ENCODE measurements at places on chromosomes 2 and 18.

DNA sequence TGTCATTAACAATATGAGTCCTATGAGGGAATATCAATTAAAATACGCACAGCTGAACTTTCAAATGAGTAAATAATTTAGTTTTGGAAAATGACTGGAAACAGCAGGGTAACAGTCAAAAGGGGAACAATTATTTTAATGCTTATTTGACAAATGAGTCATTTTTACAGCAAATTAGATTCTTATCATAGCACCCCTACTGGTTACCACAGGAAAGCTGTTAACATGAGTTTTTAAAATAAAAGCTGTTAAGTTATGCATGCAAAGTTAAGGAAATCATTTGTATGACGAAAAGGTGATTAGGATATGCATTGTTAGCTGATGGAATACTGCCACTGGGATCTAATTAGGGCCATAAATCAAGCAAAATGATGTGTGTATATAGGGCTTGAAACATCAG is 435.1 kb upstream of the MEIS1 start:
- DNase-seq = no peak

DNA sequence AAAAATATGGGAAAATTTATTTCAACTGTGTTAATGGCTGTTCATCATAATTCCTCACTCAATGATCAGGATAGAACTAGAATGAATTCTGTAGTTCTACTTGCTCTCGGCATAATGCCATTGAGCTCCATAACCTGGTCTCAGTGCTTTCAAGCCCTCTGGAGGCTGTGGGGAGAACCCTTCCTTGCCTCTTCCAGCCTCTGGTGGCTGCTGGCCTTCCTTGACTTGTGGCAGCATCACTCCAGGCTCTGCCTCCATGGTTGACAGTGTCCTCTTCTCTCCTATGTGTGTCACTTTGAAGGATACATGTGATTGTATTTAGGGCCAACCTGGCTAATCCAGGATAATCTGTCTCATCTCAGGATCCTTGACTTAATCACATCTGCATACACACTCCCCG is 26.9 kb upstream of the CABYR start:
- no peak for DNase-seq

DNA sequence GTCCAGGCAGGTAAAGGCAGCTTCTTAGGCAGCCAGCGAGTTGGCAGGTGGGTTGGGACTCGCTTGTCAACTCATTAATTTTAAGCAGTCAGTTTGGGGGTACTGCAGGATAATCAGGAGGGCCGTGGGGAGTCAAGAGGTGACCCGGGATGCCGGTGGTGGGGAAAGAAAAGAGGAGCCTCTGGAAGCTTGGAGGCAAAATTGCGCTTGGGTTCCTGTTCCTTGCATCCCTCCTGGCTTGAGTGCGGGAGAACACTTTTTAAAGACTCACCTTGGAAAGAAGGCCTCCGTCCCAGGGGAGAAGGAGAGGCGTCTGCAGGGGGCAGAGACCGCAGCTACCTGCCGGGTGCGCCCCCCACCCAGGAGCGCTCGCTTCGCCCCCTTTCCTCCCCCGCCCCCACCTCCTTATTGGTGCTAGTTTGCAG is at the start of gene KCNJ3:
KCNJ3 (plus strand) TSS at position 400 of the 425 bp plus-strand sequence. CDS start 81 bp downstream, outside the sequence.
- no peak for DNase-seq

GRCh38 chr2:119111115-119111975 is 47.2 kb downstream of the C1QL2 start:
- DNase-seq = no peak

DNA sequence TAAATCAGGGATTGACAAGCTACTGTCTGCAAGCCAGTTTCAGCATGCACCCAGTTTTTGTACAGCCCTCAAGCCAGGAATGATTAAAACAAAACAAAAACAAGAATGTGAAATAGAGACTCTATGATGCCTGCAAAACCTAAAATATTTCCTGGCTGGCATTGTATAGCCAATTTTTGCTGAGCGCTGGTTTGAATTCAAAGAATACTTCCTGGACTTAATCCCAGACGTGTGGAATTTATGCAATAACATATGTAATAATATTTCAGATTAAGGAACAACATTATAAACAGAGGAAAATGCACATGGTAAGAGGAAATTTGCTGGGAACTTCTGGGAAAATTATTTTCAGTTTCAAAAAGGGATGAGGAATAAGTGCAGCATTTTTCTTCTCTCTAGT is 148.1 kb upstream of the RPRM start:
- no peak for DNase-seq

GRCh38 chr2:150133623-150134022 is 353.8 kb downstream of the RND3 start:
- DNase-seq = no peak

GRCh38 chr2:43057026-43057741 is 169.2 kb downstream of the ZFP36L2 start:
- DNase-seq = no peak

- DNase-seq = no peak
Observed at GRCh38 chr2:127044165-127044718, 62.7 kb downstream of the BIN1 start.

- no peak for DNase-seq
Observed at GRCh38 chr2:109032229-109032820, 43.3 kb upstream of the EDAR start.

- no peak for DNase-seq
Observed at GRCh38 chr2:73931531-73932500, 5.1 kb downstream of the DGUOK start.

- DNase-seq = no peak
Observed at GRCh38 chr2:159089543-159089942, 121.1 kb downstream of the TANC1 start.

DNA sequence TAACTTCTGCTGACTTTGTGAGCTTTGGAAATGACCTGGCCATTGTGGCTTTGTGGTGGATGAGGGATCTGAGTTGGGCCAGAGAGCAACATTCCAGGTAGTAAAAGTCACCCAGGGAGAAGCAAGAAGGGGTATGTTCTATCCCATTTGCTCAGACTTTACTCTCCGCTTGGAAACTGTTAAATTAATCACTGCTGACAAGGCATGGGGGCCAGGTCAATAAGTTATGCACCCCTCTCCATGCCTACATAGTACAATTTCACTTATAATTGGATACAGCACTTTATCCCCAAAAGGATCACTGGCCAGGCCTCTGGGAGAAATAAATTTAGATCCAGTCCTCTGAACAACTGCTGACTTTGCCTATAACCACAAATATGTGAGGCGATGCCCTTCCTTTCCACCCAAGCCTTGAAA is 92.1 kb downstream of the RPRM start:
- DNase-seq = peak; percentile 2

GRCh38 chr2:46643493-46643892 is 164.1 kb downstream of the TMEM247 start:
- no peak for DNase-seq

DNA sequence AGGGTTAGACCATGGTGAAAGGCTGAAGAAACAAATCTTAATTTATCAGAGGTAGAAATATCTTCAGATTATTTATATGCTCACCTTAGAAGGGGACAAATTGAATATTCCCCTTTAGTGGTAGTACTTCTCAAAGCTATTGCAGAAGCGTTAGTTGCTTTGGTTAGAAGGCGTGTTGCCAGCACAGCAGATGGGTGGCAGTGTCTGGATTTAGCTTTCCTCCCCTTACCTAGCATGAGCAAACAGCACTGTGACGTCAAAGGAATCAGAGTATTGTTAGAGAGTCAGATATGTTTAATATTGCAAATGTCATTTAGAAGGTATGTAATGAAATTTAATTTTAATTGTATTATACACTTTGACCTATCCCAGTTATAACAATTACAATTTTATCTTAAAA is 27.2 kb upstream of the GALR1 start:
- no peak for DNase-seq

DNA sequence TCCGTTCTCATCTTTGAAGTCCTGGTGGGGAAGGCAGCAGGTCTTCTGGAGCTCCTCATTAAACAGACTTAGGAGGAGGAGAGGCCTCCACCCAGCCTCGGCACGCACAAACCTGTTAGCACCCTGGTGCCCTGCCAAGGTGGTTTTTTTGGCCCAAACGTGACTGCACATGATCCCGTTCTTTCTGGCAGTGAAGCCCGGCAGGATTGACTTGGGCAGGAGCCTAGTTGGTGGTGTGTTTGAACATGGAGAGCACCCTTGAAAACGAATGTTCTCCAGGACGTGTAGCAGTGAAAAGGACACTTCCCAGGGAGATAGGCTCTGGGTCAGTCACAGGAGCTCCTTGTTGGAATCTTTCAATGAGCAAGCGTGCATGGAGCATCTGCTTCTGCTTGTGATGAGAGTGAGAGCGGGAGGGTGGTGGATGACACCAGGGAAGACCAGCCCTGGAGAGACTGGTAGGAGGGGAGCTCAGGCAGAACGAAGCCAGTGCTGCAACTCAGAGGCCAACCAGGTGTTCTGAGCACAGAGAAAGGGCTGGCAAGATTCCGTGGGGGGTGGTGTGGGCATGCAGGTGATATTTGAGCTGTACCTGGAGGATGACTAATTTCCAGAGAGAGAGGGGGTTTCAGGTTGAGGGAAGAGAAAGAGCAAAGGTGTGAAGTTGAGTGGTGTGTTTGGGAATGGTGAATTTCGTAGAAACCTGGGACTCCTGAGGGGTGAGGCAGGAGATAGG is 73.8 kb downstream of the TANC1 start:
- DNase-seq = no peak

GRCh38 chr2:73131807-73132206 is 19.1 kb upstream of the RAB11FIP5 start:
- DNase-seq = no peak
